Kidney (tissue), 22 donors: ENCODE measurements at places on chromosomes 2 and 18. TPM values are rescaled to one million over a fixed set of nuclear protein-coding genes. Genes with fewer than 3 reads are reported as not detected.
A peak's percentile ranks its signal among the peaks of the same experiment; 100 is the strongest.

GRCh38 chr2:234611209-234611608, 114.3 kb upstream of the ARL4C start:
- no peak for DNase-seq

- DNase-seq = no peak
These were observed 108.0 kb downstream of the DPP4 start for GRCh38 chr2:161965994-161966393.

DNA sequence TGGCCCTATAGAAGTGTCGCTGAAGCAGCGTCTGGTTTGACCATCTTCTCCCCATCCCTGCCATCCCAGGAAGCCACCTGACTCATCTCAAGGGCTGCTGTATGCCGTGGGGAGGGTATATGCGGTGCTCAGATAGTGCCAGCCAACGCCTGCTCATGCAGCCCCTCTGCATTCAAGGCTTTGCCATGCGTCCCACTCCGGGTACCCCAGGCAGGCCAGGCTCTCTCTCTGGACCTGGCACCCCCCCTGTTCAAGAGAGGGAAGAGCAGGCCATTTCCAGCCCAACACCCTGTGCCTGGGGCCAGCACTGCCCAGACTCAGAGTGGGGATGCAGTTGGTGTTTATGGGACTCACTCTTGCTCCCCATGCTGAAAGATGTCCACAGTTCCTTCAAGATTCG, 130.0 kb downstream of the GLI2 start:
- DNase-seq = no peak

DNA sequence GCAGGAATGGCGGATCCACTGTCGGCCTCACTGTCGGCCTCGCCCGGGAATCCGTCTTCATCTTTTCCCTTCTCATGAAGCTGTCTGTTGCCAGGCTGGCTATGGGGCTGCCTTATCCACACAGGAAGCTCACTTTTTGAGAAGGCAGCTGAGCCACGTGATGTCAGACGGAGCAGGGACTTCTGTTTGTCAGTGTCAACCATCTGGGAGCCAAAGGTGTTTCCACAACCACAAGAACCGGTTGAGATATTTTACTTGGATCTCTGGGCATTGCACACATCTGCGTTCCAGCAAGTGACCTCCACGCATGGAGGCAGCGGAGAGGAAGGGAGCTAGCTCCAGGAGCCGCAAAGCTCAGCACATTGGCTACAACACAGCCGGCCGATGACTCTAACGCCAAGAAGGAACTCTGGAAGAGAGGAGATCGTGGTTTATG, 27.4 kb upstream of the TAF1B start:
- DNase-seq = no peak

- no peak for DNase-seq
These were observed 70.3 kb downstream of the ANTXR1 start for GRCh38 chr2:69083235-69083748.

GRCh38 chr2:188869550-188869949, 104.6 kb upstream of the COL3A1 start:
- DNase-seq = no peak

- DNase-seq = no peak
These were observed 728.8 kb upstream of the PIK3C3 start for GRCh38 chr18:41226186-41226585.

- no peak for DNase-seq
These were observed 153.9 kb downstream of the INSIG2 start for GRCh38 chr2:118242216-118242615.

DNA sequence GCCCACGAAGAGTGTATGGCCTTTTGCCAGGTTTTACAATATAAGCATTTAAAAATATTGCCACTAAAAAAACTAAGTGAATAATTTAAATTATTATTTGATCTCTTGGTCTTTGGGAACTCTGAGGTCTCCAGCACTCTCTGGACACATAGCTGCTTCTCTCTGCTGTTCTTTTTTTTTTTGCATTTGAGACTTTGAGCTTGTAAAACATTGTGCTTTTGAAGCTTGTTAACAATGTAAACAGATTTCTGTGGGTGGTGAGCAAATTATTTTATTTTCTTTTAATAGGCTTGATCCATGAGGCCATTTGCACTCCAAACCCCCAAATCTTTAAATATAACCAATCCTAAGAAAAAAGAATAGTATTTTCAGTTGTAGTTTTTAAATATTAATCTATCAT, 42.0 kb downstream of the DCAF17 start:
- no peak for DNase-seq

- DNase-seq = no peak
These were observed 26.6 kb upstream of the ITGA4 start for GRCh38 chr2:181430406-181431118.

DNA sequence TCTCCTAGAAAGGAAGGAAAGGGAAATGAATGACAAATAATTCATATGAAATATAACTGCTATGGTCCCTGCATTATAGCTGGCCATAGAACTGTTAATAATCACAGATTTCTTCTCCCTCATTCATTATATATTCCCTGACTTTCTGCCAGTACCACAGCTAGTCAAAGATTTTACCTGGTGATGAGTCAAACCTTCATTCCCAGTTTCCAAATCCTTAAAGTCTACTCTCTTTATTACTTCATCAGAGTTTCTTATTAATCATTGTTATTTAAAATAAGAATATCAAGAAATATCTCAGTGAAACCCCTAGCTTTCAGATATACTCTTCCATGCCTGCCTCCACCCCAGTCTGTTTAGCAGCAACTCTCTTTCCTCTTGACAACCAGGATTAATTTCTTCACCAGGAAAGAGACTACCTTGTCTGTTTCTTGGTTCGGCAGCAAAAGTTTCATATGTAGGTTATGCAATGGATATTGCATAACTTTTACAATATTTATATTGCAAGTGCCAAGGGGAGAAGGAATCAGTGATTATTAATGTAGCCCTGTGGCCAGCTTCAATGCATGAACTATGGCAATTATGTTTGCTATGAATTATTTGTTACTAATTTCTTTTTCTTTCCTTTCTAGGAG, 533.8 kb downstream of the FBXO15 start:
- no peak for DNase-seq

GRCh38 chr2:163605779-163606178, 130.0 kb downstream of the FIGN start:
- DNase-seq = no peak

DNA sequence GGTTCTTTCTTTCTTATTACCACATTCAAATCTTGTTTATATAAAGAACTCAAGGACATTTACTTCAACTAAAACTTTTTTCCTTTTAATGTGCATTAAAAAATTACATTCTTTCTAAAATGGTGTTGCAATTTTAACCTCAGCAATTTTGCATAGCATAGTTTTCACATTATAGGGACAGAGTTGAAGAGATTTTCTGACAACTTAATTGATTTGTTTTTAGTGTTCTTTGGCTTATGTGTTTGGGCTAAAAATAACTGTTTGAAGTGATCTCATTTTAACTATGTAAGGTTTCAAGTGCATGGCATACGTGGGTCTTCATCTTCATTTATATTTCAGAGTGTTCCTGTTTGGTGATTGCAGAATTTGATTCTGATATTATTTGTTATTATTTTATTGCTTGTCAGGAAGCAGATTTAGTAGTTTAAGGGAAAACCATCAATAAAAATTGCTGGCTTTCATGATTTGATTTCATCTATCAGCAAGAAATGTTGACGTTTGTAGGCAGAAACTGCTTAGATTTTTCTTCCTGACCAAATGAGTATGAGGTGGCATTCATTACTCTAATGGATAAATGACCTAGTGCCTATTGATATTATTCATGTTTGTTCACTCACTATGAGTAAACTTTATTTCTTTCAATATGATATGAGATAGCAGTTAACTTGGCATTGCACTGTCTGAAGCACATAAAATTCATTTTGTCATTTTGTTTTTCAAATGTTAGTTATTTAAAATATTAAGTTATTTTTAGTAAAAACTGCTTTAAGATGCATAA, 398.4 kb downstream of the NUP35 start:
- no peak for DNase-seq

DNA sequence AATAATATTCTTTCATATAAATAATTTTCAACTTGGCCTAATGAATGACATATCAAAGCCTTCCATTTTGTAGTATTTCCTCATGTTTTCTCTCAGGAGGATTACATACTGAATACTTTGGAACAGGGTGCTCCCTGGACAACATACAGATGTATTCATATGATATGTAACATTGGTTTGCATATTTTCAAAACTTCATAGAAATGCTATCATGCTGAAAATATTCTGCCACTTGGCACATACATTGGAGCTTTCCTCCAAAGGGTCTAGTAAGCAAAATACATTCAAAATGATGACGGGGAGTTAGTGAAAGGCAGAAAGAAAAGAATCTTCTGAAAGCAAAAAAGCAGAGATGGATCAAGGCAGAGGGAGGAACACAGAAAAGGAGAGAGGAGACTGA, 38.1 kb upstream of the RTN4 start:
- DNase-seq = no peak

GRCh38 chr2:240211096-240211495, 70.6 kb upstream of the OTOS start:
- DNase-seq = peak; percentile 34

DNA sequence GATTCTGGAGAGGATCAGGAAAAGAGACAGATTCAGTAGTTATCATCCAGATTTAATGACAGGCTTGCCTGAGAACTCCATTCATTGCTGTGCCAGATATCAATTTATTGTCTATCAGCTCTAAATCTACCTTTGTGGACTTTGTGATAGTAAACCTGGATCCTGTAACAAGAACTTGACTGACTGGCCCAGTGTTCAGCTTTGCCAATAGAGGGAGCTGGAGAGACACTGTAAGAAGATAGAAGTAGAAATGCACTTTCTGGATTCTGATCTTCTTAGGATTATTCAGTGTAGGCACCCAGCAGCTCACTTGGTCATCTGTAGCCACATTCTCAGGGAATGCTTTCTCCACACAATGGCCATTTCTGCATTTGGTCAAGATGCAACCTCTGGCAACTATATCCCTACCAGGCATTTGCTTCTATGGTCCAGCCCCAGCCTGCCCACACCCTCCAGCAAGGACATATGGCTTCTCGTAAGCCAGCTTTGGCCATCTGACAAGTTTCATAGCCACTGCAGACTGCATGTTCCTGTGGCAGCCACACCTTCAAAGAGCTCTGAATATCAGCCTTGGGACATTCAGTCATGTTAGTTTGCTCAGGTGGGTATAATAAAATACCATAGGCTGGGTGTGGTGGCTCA, 6.1 kb upstream of the SERPINB8 start:
- DNase-seq = no peak

- peak; percentile 79 for DNase-seq
These were observed 50.3 kb downstream of the SH2D6 start for GRCh38 chr2:85468704-85469349.

DNA sequence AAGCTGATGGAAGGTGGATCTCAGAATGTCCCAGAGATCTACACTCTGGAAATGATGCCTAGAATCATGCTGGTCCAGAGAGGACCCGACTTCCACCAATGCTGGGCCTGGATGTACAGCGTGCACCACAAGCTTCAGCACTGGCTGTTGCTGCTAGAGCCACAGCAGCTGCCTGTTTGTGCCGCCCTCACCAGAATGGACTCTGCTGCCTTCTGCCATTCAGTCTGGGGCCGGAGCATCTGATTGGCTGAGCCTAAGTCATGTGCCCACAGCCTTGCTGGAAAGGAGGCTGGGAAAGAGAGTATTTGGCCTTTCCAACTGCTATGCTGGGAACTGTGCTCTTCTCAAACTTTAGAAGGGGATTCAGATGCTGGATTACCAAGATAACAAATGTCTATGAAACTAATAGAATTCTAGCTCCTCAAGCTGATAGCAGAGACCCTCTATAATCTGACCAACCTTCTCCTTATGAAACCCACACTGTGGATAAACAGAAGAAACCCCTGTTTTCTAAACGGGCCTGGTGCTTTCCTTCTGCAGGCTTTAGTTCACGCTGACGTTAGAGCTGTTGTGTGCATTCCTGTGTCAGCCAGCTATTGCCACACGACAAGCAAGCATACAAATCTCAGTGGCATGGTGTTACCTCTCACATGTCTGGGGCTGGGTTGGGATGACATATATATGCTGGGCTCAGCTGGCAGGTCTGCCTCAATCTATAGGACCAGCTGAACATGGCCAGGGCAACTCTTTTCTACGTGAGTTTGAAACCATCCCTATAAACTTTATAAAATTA, 4.1 kb upstream of the LOXHD1 start:
- DNase-seq = peak; percentile 18

DNA sequence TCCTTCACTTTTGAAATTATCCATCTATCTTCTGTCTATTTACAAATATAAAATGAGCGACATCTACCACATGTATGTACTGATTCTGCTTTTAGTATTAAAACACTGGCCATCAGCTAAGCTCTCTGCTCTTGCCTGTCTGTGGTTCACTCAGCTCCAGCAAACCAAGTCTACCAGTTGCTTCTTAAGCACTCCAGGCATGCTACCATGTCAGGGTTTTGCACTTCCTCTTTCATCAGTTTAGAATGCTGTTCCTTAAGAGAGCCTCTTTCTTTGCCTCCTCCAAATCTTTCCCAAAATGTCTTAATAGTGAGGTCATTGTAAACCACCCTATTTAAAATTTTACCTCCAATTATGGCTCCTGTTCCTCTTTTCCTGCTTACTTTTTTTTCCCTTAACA, 59.5 kb downstream of the SCN3A start:
- no peak for DNase-seq

DNA sequence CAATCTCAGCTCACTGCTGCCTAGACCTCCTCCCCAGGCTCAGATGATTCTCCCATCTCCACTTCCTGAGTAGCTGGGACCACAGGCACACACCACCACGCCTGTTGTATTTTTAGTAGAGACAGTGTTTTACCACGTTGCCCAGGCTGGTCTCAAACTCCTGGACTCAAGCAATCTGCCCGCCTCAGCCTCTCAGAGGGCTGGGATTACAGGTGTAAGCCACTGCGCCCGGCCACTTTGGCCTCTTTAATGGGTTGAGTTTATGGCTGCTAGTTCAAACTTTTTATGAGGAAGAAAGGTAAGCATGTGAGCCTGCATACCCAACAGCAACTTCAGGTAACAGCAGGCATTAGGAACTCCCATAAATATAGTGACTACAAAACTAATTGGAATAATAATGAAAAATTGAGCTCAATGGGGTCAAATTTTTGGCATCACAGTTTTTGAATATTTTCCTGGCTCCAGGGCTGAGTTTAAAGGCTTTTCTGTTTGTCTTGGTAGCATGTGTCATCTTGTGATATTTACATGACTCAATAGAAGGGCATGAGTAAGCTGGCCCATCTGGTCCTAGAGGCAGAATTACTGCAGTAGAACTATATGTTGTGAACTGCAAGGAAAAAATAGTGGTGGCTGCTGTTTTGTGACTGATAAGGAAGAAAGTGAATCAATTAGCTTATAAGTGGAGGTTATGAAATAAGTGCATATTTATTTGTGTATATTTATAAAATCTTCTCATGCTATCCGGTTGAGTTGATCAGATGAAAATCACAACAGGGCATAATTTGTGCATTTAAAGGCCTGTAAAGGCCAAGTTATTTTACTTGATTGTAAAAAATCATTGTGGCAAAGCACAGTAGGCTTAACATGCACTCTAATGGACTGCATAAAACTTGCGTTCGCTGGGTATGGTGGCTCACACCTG, 24.8 kb downstream of the GALM start:
- no peak for DNase-seq

GRCh38 chr2:163733301-163733938, 2.4 kb downstream of the FIGN start:
- no peak for DNase-seq

Gene TRIP12
- 225 TPM for total RNA-seq

Gene SH3RF3
- 10.7 TPM for total RNA-seq

Gene C2orf72
- total RNA-seq = 0.88 TPM

Gene FAM210A
- total RNA-seq = 13.7 TPM

Gene SPOPL
- total RNA-seq = 23.1 TPM

Gene HSPD1
- total RNA-seq = 157 TPM

Gene CDH20
- 0.16 TPM for total RNA-seq

Gene NT5DC4
- not detected for total RNA-seq

Gene DCDC2C
- not detected for total RNA-seq

Gene TDRD15
- 0.06 TPM for total RNA-seq

Gene KYNU
- 6.4 TPM for total RNA-seq

Gene GPATCH11
- total RNA-seq = 6.0 TPM
